Activated effector memory CD4-positive, alpha-beta T cell treated with Interleukin-2 at 50 U/mL for 16 hours (primary cell): ENCODE measurements at places on chromosomes 6 and 20.

DNA sequence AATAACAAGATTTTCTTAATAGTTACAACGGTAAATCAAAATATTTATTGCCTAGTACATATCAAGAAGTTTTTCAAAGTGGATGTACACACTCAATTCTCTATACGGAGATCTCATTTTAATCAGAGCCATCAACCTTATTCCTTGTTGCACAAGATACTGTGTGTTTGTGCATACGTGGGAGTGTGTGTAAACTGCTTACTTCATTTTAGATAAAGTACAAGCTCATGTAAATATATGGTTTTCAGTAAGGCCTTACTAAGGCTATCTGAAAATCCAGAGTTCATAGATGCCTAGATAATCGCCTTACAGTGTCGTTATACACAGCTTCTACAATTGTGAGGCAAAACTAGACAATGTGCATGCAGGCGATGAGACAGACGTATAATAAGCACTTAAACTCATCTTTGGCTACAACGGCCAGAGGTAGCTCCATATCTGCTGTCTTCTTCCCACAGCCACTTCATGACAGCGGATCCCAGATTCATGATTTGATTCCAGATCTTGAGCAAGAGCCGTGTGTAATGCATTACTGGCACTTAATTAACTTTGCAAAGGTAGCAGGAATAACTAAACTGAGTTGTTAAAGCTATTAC lies 2.5 kb downstream of the PERP start:
- no peak for DNase-seq

DNA sequence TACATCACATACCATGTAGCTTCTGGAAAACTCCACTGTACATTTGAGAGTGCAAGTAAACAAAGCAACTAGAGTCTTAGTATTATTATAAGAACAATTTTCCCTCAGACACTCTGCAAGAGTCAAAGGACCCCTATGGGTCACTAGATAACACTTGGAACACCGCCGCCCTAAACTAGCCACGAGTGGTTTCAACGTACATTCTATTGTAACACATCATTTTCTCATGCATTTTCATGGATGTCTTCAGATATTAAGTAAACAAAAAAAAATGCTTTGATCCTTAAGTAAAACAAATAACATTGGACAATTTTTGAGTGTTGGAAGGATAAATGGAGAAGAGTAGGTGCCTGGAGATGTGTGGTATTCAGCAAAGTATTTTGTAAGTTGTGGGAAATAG lies 3.2 kb upstream of the RNF146 start:
- DNase-seq = no peak

GRCh38 chr20:6654513-6655252 lies 112.8 kb upstream of the BMP2 start:
- DNase-seq = no peak

- no peak for DNase-seq
Observed at GRCh38 chr6:157964100-157964499, 17.6 kb upstream of the SYNJ2 start.

GRCh38 chr20:49323622-49324238 lies 45.9 kb upstream of the ZNFX1 start:
- DNase-seq = peak; percentile 8

- DNase-seq = no peak
Observed at GRCh38 chr6:128406453-128406852, 113.9 kb downstream of the PTPRK start.

DNA sequence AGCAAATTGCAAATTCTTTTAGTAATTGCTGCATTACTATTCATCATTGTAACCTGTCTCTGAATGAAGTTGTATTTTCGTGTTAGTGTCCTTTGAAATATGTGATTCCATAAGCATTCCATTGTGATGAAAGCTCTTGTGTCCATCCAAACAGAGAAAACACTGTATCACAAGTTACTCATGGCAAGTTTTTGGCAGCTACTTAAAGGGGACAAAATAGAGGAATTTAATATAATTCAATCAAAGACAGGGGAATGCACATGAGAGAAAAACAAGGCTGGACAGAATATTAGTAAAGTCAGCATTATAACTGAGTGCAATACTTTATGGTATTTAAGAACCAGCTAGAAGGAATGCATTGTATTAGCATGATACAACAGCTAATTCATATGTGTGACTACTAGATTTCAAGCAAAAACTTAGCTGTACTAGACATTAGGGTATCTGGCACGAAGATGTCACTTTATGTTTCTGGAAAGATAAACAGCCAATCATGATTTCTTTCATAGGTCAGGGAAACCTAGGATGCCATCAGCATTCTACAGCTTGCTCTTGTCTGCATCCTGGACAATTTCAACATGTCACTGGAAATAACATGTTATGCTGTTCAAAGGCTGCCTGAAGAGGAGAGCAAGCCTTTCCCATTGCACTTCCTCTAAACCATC lies 270.6 kb upstream of the MARCKS start:
- DNase-seq = no peak

- DNase-seq = no peak
Observed at GRCh38 chr6:148069256-148069655, 273.4 kb upstream of the SASH1 start.

DNA sequence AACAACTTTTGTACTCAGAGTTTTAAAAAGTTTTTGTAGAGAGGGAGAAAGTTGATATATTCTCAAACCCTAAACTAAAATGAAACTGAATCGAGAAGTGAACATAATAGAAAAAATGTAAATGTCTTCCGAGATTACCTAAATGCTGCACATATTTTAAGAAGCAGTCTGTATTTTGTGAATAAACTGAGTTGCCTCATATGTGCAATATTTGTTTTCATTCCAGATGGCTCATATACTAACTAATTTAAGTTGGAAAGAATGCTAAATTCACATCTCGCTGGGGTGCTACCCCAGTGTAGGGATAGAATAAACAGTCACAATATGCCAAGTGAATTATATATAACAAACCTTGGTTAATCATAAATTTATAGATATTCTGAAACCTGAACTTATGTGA lies 285.9 kb upstream of the THEMIS start:
- no peak for DNase-seq

DNA sequence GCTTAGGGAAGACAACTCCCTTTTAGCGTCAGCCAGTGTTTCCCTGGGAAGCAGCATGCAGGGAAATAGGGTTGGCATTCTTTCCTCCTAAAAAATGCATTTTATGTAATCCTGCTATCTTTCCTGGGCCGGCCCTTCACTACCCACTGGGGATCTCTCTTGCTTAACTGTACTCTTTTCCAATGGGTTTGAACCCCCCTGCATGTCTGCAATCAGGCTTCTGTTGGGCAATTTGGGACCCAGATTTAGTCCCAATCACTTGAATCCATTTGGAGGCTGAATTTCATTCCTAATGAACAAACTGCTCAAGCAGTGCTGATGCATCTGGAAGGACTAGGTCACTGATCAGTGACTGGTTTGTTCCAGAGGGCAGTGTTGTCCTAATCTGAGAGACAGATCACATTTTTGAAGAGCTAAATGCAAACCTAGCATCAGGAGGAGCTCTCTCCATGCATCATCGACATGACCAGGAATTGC lies 152.0 kb downstream of the TSHZ2 start:
- no peak for DNase-seq

GRCh38 chr20:6559791-6560190 lies 207.7 kb upstream of the BMP2 start:
- no peak for DNase-seq

DNA sequence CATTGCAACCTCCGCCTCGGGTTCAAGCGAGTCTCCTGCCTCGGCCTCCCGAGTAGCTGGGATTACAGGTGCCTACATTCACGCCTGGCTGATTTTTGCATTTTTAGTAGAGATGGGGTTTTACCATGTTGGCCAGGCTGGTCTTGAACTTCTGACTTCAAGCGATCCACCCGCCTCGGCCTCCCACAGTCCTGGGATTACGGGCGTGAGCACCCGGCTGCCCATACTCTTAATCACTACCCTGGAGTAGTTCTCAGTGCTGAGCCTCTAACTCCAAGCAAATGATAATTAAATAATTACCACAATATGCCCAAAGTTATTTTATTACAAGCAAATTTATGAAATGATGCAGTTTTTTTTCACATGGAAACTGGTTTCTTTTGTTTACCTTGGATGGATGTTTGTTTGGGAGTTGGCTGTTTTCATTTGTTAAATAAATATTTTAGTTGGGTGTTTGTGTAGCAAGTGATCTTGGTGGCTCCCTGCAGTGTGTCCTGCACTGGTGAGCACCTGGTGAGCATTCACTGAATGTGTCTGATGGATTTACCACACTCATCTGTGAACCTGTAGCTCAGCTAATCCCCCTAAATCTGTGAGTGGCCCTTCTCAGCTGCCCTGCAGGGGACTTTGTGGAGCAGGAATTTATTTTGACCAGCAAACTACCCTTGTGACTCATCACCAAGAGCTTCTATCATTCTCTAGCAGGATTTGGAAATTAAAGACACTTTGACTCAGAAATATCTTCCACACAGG lies 36.9 kb downstream of the UTRN start:
- no peak for DNase-seq

DNA sequence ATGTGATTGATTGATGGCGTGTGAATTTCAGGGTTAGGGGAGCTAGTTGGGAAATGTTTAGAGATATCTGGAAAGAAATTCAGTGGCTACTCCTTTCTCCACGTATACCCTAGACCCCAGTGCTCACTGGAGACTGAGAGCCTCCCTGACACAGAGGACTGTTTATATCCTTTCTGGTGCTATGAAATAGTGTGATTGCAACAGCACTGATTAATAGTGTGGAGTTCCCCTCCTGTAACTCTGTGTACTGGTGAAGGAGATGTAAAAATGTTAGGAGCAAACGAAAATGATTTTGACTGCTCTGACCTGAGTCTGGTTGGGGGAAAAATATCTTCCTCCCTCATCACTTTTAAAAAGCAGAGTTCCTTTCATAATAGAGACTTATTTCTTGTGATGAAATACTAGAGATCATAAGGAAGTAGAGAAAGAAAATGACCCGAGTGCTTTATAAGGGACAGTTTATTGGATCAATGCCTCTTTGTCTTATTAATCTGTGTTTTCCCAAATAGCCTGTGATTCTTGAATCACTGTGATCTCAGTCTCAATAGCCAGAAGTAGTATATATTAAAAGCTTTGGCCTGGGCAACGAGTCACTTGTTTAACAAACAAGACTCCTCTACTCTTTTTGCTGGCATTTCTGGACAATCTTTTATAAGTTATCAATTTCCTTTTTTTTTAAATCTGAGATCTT lies 92.3 kb downstream of the RNF182 start:
- DNase-seq = no peak

GRCh38 chr6:143222801-143223231 lies 162.1 kb downstream of the AIG1 start:
- no peak for DNase-seq

GRCh38 chr6:140485740-140486449 lies 1111.4 kb upstream of the CITED2 start:
- DNase-seq = no peak

DNA sequence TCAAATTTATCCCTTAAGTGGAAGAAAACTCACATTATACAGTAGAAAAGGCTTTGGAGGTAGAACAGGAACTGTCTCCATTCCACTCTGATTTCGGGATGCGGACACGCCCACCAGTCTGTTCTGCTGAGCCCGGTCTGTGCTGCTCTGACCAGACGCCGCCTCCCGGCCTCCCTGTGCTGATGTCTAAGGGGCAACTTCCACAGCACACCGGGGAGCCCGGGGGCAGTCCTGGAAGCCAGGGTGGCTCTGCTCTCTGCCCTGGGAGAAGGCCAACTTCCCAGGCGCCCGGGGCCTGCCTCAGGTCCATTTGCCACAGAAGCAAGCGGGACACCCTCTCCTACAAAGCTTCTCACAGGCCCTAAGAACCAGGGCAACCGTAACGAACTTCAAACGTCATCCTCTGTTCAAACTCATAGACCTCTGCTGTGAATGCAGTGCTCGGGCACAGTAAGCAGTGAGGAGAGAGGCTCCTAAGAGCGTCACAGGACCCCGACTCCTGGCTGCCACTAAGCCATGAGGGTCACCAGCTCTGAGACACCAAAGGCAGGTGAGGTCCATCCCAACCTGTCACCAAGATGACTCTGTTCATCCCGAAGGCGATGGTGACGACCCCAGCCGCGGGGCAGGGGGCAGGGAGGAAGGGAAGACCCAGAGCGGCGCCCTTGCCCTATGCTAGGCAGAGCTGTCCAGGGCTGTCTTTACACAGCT lies 5.6 kb downstream of the TAF4 start:
- DNase-seq = no peak

- DNase-seq = no peak
Observed at GRCh38 chr6:170192905-170193304, 98.0 kb downstream of the DLL1 start.

DNA sequence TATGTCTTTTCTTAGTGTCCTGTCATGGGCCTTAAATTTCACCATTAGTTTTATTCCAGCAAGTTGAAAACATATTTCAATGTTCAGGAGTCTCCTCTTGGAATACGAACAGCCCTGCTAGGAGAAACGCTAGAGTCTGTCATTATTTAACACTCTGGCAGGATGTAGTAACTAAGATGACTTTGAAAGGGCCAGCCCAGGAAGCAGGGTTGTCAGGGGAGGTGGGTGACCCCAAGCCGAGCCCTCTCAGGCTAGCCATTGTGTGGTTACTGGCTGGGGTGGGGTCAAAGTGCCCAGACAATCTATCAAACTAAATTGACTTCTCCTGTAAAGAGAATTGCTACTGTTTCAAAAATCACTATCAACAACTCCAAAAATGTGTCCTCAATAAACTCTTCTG lies 67.8 kb downstream of the LY86 start:
- no peak for DNase-seq

GRCh38 chr6:111256646-111257045 lies 169.3 kb downstream of the SLC16A10 start:
- no peak for DNase-seq

DNA sequence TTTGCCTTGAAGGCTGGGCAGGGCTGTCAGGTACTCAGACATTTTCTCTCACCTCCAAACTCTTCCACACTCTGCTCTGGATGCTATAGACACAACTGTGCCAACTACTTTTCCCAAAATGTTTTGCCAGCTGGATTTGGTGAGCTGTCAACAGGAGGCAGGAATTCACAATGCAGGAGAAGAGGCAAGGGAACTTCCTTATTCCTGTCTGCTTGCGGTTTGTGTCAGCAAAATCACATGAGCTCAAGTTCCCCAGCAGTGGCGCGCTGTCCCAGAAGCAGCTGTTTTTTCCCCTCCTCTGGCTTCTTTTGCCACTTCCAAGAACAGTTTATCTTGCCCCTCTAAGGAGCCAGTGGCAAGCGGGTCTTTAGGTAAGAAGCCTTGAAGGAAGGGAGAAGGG lies 608.2 kb downstream of the PRKN start:
- DNase-seq = no peak

DNA sequence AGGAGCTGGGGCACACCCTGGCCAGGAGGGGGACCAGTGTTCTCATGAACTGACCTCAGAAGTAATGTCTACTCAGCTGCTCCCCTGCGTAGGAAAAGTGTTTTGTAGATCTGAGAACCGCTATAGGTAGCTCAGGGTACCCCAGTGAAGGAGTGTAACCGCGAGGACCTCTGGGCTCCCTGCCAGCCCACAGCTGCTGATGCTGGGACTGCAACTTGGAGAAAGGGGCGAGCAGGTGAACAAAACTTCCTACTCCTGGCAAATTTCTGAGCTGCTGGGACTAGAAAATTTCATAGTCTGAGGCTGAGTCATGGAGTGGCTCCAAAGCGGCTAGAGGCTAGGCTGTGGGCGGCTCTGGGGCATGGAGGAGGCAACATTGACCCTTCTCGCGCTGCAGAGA lies 51.9 kb downstream of the PYGB start:
- DNase-seq = no peak
